ENCODE measurements at places on chromosomes 13 and 19.

DNA sequence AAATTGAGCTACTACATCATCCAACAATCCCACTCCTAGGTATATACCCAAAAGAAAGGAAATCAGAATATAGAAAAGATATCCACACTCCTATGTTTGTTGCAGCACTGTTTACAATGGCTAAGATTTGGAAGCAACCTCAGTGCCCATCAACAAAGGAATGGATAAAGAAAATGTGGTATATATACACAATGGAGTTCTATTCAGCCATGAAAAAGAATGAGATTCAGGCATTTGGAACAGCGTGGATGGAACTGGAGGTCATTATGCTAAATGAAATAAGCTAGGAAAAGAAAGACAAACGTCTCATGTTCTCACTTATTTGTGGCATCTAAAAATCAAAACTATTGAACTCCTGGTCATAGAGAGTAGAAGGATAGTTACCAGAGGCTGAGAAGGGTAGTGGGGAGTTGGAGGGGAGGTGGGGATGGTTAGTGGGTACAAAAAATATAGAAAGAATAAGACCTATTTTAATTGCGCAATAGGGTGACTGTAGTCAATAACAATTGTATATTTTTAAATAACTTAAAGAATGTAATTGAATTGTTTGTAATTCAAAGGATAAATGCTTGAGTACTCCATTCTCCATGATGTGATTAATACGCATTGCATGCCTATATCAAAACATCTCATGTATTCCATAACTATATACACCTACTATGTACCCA is 27.0 kb upstream of the HNRNPA1L2 start:
- DNase-seq, result no peak

- no peak for DNase-seq
Observed at GRCh38 chr19:19006213-19006612, 27.1 kb downstream of the SUGP2 start.

GRCh38 chr19:11191934-11192333 is 5.4 kb downstream of the KANK2 start:
- no peak for DNase-seq

DNA sequence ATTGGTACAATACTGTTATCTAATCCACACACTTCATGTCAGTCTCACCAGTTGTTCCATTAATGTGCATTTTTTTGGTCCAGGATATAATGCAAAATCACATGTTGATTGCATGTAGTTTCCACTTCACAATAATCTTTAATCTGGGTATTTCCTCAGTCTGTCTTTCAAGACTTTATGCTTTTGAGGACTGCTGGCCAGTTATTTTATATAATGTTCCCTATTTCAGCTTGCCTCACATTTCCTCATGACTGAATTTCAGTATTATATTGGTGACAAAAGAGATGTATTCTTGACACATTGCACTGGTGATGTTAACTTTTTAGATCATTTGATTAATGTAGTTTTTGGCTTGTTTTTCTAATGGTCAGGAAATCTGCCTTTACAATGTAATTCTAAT is 368.3 kb downstream of the IRS2 start:
- DNase-seq, result no peak

DNA sequence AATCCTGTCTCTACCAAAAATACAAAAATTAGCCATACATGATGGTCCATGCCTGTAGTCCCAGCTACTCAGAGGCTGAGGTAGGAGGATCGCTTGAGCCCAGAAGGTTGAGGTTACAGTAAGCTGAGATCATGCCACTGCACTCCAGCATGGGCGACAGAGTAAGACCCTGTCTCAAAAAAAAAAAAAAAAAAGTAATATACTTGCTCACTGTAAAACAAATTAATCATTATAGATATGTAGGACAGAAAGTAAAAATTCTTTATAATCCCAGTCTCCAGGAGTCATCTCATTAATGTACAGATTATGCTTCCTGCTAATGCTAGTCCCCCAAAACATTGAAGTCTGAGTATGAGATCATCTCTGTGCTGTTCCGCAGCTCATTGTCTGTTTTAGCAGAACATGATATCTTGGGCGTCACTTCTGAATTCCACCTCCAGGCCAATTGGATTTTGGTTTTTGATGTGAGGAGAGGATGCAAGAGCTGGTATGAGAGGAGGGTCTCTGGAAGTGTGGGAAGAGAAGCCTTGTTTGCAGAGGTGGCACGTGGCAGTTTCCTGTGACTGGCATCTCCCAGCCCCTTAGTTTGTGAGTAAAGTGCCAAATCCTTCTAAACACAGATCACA is 75.4 kb upstream of the NPAS1 start:
- no peak for DNase-seq

DNA sequence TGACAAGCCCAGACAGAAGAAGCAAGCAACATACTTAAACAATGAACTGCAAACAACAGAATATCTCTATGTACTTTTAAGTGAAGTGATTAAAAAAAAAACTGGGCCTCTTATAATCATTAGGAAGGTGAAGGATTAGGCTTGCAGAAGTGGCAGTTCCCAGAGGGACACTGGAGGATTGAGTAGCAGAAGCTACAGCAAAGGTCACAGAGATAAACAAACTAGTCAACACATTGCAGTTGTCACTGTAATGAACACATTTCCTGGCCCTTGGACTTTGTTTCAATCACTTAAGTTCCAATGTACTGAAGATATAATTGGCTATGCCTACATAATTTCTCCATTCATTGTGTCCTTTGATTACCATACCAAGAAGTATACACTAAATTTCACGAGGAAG is 1498.8 kb downstream of the SLITRK5 start:
- DNase-seq, result no peak

DNA sequence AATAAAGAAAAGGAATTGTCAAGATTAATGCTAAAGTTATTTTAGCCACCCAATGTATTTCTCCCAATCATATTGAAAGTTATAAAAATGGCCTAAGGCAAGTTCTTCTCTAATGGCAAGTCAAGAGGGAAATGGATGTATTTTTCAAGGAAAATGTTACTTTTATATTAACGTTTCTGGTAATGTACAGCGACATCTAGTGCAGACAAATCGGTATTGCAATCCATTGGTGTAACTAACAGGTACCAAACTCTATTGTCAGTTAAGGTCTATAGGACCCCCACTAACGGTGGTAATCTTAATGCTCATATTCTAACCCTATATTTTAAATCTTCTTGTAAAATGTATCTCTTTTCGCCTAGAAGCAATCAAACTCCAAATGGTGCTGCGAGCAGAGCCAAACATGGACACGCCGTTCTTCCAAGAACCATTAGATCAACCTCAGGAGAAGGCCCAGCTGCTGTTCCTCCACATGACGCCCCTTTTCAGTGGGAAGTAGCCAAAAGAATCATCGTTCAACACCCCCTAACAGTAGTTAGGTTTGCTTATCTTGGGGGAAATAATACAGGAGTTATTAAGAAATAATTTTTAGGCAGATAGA is 98.5 kb upstream of the PABPC3 start:
- DNase-seq, result peak; percentile 26

DNA sequence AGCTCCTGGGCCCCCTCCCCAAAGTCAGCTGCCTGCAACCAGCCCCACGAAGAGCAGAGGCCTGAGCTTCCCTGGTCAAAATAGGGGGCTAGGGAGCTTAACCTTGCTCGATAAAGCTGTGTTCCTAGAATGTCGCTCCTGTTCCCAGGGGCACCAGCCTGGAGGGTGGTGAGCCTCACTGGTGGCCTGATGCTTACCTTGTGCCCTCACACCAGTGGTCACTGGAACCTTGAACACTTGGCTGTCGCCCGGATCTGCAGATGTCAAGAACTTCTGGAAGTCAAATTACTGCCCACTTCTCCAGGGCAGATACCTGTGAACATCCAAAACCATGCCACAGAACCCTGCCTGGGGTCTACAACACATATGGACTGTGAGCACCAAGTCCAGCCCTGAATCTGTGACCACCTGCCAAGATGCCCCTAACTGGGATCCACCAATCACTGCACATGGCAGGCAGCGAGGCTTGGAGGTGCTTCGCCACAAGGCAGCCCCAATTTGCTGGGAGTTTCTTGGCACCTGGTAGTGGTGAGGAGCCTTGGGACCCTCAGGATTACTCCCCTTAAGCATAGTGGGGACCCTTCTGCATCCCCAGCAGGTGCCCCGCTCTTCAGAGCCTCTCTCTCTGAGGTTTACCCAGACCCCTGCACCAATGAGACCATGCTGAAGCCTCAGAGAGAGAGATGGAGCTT is 4.7 kb upstream of the CEACAM5 start:
- DNase-seq, result no peak

- DNase-seq, result peak; percentile 80
Observed at GRCh38 chr13:110685305-110686020, 20.5 kb downstream of the CARS2 start.

GRCh38 chr13:108361769-108362168 is 92.3 kb downstream of the TNFSF13B start:
- DNase-seq, result no peak

- DNase-seq, result no peak
Observed at GRCh38 chr13:59088716-59089115, 1075.0 kb downstream of the DIAPH3 start.

GRCh38 chr13:25147638-25148401 is 24.3 kb downstream of the AMER2 start:
- DNase-seq, result no peak

- no peak for DNase-seq
Observed at GRCh38 chr19:30812099-30812678, 440.0 kb downstream of the ZNF536 start.

GRCh38 chr13:110237875-110238817 is 68.8 kb downstream of the COL4A1 start:
- DNase-seq, result peak; percentile 36

DNA sequence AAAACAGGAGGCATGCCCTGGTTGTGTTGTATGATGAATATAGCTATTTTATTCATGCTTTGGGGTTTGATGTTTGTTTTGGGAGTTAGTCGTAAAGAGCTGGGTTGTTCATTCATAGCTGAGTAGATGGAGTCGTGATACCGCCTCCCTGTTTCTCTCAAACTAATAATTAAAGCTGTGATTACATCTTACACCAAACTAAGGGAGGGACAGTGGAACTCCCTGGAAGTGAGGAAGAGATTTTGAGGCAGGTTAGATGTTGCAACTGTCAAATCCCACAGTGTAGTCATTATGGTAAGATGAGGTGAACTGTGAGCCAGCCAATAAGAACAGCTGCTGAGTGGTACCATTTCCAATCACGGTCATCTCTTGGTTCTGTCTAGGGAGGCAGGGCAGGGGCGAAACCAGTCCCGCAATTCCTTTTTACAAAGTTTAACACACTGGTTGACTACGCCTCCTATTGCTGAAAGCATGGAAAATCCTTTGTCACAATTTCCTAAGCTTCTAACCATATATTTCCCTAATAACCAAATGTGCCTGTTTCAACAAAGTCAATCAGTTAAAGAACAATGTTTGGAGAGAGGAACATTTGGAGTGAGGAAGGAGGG is 207.6 kb upstream of the SERP2 start:
- no peak for DNase-seq

DNA sequence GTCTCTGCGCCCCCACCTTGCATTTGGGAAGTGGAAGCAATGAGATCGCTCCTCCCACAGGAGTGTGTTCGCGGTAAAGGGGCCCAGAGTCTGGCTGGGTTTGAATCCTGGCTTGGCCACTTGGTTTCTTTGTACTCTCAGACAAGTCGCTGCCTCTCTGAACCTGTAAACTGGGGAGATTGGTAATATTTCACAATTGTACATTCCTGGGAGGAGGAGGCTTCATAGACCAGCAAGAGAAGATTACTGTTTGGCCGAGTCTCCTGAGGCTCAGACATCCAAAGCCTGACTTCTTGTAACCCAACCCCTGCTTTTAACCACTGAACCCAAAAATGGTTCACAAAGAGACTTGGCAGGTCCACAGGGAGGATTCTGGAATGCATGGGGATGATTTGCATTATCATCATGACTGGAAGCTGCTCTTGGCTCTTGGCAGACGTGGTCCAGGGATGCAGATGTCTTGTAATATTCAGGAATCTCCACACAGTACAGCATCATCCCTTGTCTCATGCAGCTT is 13.6 kb upstream of the STRN4 start:
- peak; percentile 94 for DNase-seq

DNA sequence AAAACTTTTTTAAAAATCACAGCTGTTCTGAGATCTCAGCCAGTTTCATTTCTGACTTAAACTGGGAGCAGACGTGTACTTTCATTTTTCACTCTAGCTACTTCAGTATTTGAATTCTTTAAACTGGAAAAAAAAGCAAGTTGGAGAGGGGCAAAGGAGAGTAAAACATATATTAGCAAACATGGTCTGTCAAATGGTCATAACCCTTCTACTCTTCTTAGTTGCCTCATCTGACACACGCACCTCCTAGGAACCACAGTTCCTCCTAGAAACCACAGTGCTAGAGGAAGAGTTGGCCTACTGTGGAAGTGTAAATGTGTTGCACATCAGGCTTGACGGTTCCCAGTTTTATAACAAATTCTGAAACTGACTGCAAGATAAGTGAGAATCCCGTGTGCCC is 47.2 kb downstream of the TM9SF2 start:
- no peak for DNase-seq

GRCh38 chr13:33218426-33218825 is 67.1 kb downstream of the STARD13 start:
- DNase-seq, result no peak

DNA sequence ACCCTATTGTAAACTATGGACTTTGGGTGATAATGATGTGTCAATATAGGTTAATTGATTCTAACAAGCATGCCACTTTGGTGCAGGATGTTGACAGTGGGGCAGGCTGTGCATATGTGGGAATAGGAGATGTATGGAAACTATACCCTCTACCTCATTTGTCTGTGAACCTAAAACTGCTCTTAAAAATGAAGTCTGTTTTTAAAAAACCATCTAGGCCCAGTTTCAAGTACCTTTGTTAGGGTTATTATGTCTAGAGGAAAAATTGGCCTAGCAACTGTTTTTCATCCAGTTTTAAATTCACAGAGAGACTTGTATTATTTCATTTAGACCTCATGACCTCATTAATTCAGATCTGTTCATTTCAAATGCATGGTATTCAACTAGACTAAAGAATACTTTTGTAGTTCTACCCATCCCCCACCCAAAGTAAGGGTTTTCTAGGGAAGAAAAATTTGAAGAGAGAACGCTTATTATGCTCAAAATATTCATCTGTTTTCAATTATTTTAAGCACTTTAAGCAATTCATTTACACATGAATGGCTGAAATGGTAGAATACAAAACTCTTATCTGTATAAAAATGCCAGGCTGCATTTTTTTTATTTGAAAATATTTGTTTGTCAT is 1781.9 kb upstream of the MIR17HG start:
- no peak for DNase-seq

DNA sequence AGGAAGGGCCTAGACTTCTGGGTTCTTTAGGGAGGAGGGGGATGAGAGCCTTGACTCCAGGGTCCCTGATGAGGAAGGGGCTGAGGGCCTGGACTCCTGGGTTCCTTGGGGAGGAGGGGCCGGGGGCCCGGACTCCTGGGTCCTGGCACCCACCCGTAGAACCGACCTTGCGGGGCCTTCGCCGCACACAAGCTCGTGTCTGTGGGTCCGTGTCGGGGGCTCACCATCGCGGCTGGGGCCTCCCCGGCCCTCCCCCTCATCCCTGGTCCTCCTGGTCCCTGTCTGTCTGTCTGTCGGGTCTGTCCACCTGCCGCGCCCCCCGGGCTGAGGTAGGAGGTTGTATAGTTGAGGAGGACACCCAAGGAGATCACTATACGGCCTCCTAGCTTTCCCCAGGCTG is 662 bp upstream of the SPACA6 start:
- DNase-seq, result no peak

Data from HFFc6 (cell line).